ENCODE measurements at places on chromosomes 1 and 21. TPM values are rescaled to one million over a fixed set of nuclear protein-coding genes. Genes with fewer than 3 reads are reported as not detected.

The S100A14 gene
- total RNA-seq = not detected

The KIF14 gene
- total RNA-seq = 9.0 TPM

The S100B gene
- not detected for total RNA-seq

The ERG gene
- total RNA-seq = 55.8 TPM

The OLIG2 gene
- not detected for total RNA-seq

The AKR7A3 gene
- total RNA-seq = 0.28 TPM

The OR10J5 gene
- not detected for total RNA-seq

The C1orf141 gene
- total RNA-seq = not detected

The ITPKB gene
- 21.7 TPM for total RNA-seq

The ANXA9 gene
- total RNA-seq = not detected

The RIMKLA gene
- total RNA-seq = under 0.01 TPM

The SUSD4 gene
- under 0.01 TPM for total RNA-seq

The MPC2 gene
- 23.5 TPM for total RNA-seq

The SYPL2 gene
- not detected for total RNA-seq

The SH3BP5L gene
- 22.1 TPM for total RNA-seq

The EDARADD gene
- total RNA-seq = not detected

The WNT3A gene
- not detected for total RNA-seq

The ARHGEF11 gene
- 18.7 TPM for total RNA-seq

The KCNAB2 gene
- total RNA-seq = 2.5 TPM

The MPL gene
- not detected for total RNA-seq
